Amygdala (tissue), 56 donors: ENCODE measurements at places on chromosomes 4 and X.

- DNase-seq = no peak
Measured at GRCh38 chrX:2965965-2966364, 36.8 kb upstream of the ARSD start.

- no peak for DNase-seq
Measured at GRCh38 chr4:74948236-74948635, 15.3 kb downstream of the PARM1 start.

DNA sequence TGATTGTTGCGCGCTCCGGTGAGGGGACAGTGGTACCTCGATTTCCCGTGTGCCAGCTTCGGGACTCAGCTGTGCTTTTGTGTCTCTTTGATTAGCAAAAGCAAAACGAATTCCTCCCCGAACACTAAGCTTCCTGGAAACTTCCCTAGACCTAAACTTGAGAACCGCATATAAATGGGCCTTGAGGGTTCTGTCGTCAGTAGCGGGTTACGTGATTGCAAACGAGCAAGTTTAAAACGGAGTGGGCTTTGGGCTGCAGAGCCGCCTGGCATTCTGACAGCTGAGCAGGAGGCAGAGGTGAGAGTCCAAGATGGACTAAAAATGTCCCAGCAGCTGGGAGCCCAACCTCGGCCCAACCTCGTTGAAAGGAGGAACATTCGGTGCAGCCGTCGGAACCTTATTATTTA lies 1.2 kb upstream of the TAPT1 start:
- no peak for DNase-seq

- no peak for DNase-seq
Measured at GRCh38 chr4:111770514-111770913, 374.7 kb upstream of the FAM241A start.

DNA sequence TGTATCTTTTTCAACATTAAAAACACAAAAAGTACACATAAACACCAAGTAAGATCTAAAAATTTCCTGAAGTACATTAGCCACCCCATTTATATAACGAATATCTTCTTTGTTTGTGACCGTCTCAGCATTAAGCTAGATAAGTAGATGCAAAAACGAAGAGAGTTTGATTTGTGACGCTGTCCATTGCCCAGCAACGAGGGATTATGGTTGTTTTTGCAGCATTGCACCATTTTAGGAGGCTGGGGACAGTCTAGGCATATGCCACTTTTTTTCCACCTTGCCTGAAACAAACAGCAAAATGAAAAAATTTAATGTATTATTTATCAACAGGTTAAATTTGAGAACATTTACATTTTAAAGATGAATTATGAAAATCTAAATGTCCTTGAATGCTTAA lies 12.0 kb upstream of the IGSF1 start:
- DNase-seq = no peak

GRCh38 chr4:7770224-7771050 lies 169.2 kb downstream of the AFAP1 start:
- DNase-seq = no peak

DNA sequence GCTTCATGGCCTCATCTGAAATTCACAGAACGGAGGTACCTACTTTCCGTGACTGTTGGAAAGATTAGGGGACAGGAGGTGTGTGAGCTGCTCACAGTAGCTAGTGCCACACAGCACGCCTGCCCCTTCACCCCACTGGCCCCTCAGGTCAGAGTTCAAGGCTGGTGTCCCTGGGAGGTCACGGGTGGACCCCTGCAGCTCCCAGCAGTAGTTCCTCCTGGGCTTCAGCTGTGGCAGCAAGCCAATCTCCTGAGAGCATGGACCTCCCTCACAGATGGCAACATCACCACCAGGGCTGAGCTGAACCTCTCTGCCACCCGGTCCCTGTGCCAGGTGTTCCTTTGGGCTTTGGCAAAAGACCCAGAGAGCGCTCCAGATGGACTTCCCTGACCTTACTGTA lies 1.8 kb downstream of the IDH3G start:
- DNase-seq = no peak

DNA sequence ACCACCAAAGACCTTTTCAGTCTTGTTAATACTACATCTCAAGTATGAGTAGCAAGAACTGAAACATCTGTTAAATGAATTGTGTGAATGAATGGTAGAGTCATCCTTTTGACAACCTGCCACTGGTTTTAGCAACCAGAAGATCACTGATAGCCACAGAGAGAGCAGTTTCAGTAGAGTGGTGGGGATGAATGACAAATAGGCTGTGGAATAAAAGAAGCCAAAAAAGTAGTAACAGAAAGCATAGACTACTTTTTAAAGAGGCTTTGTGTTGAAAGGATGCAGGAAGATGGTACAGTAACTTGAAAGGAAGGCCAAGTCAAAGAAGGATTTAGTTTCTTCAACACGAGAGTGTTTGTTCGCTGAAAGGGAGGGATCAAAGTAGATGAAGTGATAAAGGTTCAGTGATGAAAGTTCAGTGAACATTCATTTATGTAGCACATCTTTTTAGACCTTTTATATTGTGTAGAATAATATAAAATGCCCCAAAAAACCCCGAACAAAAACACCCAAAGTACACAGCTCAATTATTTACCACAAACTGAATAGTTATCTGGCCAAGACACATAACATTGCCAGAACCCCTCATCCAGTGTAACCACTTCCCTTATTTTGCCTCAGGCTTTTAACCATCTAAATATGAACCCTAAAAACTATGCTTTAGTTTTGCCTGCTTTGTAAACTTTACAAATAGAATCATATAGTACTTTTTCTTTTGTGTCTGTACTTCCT lies 40.1 kb upstream of the EIF1AX start:
- no peak for DNase-seq

- DNase-seq = no peak
Measured at GRCh38 chr4:168713253-168713652, 216.4 kb downstream of the PALLD start.

- DNase-seq = no peak
Measured at GRCh38 chrX:91414713-91415112, 19.9 kb upstream of the PABPC5 start.

- no peak for DNase-seq
Measured at GRCh38 chrX:82757614-82758013, 750.5 kb upstream of the POU3F4 start.

DNA sequence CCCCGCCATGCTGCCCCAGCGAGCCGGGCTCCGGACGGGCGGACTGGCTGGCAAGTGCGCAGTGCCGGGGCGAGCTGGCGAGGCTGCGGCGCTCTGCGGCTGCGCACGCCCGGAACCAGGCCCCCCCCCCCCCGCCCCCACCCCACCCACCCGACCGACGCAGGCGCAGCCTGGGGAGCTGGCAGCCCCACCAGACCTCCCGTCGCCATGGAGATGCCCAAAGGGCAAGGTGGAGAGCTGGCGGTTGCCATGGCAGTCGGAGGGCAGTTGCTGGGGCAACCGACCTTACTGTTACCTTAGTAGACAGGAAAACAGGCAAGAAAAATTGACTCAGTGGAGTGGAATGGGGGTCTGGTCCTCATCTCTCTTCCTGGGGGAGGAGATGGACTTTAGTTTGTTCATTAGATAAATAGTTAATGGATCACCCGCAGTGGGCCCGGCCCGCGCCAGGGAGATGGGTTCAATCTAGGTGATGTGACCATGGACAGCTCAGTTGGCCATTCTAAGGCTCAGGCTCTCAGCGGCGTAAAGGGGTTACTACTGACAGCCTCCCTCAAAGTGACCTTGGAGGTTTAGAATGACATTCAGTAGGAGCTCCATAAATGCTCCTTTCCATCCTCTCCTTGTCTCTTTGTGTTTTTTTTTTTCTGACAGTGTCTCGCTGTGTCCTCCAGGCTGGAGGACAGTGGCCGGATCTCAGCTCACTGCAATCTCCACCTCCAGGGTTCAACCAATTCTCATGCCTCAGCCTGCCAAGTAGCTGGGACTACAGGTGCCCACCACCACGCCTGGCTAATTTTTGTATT lies at the start of gene PCSK1N:
TSS of gene PCSK1N (minus strand) at position 87 of the 806 bp plus-strand sequence. CDS start at position 9, 78 bp downstream.
- peak; percentile 44 for DNase-seq

DNA sequence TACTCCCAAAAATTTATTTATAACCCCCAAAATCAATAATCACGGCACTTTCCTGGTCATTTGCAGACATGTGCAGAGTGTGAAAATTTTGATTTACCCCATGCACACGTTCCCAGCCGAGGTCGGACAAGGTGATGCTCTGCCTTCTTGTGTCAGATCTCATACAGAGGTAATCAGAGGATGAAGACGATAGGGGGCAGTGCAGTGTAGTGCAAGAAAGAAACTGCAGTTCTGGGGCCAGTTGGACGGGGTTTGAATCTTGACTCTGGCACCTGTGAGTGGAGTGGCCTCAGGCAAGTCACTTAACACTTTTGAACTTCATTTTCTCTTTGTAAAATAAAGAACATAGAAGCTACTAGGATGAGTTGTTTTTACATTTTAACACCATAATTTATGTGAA lies 88.4 kb downstream of the FRMPD3 start:
- DNase-seq = no peak

DNA sequence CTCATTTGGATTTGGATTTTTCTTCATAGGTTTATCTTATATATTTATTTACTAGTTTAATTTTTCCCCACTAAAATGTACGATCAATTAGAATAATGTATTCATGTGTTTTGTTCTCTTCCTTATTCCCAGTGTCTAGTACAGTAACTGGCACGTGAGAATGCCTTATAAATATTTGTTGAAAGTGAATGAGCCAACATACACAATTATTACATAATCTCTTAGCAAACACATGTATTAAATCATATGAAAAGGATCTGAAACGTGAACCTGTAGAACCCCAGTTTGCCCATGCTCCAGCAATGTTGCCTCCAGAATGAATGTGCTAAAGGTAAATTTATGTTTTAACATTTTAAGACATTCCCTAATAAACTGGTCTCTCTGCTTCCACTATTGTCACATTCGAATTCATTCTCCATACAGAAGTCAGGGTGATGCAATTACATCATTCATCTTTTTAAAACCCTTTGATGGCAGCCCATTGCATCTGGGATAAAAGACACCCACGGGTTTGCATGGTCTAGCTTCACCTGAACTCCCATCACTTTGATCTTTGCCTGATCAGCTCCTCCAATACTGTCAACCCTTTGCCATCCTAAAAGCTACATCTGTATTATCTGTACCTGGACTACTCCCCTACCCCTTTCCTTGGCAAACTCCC lies 30.7 kb upstream of the AREG start:
- DNase-seq = no peak

- no peak for DNase-seq
Measured at GRCh38 chrX:30572678-30573077, 4.9 kb downstream of the TASL start.

GRCh38 chrX:140712413-140713173 lies 3.0 kb downstream of the LINC00632 start:
- DNase-seq = peak; percentile 43

DNA sequence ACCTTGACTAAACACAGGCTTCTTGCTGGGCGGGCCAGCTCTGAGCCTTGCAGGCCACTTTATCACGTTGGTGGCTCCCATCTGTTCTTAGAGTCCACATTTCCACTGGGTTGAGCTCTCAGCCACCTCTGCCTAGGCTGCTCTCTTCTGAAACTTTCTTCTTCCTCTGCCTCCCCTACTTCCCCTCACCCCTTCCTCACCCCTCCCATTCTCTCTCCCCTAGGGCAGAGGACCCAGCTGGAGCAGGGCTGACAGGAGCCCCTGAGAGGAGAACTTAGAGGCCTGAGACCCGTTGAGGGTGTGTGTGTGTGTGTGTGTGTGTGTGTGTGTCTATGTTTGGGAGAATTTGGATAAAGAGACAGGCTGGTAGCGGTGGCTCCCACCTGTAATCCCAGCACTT lies 19.9 kb upstream of the TMSB4X start:
- DNase-seq = no peak
